ENCODE measurements at places on chromosomes 3 and 15.

- no peak for DNase-seq
Observed at GRCh38 chr15:22253676-22254408, 173.5 kb downstream of the OR4M2 start.

DNA sequence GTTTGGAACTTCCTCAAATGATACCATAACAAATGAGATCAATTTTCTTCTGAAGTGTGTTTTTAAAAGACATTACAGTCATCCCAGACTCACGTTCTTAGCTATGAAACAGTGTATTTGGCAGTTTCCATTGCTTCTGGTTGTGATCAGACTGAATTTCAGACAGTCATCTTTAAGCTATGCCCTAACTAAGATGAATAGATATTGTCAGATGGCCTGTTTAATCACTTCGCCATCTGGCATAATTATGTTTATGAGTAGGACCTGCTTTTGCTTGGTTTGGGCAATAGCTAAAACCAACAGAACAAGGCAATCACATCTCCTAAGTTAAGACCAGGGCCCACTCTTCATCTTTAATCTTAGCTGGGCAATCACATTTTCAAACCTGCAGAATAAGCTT is 313.1 kb downstream of the SV2B start:
- DNase-seq = no peak

- DNase-seq = peak; percentile 60
Observed at GRCh38 chr3:47536967-47537366, 23.5 kb upstream of the ELP6 start.

GRCh38 chr3:13132281-13132680 is 59.1 kb upstream of the IQSEC1 start:
- DNase-seq = peak; percentile 10

- no peak for DNase-seq
Observed at GRCh38 chr3:186514296-186515002, 29.7 kb downstream of the CRYGS start.

GRCh38 chr3:11335056-11335608 is 62.9 kb downstream of the ATG7 start:
- peak; percentile 44 for DNase-seq

- DNase-seq = peak; percentile 74
Observed at GRCh38 chr3:149494022-149494758, 19.7 kb downstream of the TM4SF4 start.

DNA sequence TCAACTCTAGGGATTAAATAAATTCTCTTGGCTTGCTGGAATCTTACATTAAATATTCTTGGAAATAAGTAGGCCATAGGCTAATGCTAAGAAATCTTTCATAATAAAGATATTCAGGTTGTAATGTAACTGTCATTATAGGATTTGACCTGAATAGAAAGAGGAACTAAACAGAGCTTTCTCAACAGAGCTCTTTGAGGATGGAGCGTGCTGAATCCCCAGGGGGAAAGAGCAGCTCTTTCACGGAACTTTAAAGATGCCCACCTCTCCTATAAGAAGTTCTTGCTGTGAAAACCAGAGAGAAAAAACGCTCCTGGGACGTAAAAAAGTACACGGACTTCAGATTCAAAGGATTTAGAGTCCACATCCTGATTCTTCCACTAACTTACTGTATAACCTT is 77.9 kb downstream of the NTRK3 start:
- DNase-seq = no peak
